ENCODE measurements at places on chromosomes 4 and X.

GRCh38 chrX:11100281-11101035 is 10.7 kb upstream of the HCCS start:
- no peak for DNase-seq

DNA sequence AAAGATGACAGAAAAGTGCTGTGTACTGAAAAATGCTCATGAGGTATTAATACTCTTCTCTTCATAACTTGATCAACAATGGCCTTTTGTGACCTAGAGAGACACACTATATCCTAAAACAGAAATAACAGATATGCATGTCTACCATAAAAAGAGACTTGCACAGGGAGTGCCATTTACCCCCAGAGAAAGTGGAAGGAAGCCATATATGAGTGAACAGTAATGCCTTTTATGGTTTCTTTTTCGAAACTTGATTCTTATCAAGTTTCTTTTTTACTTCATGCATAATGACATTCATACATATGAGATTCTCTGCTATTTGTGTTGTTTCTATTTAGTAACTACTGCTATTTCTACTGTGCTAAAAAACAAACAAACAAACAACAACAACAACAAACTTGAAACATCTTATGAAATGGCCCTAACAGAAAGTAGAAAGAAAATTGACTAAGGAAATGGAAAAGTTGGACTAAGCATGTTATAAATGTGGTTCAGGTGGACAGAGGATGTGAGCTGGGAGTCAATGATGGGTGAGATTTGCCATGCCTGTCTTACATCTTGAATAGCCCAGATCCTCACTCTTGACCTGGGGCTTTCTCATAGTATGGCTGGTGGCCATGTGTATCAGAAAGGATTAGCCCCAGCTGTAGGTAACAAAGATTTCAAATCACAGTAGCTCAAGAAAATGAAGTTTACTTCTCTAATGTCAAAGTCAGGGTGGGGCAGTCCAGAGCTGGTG is 43.8 kb downstream of the GEMIN8 start:
- no peak for DNase-seq

DNA sequence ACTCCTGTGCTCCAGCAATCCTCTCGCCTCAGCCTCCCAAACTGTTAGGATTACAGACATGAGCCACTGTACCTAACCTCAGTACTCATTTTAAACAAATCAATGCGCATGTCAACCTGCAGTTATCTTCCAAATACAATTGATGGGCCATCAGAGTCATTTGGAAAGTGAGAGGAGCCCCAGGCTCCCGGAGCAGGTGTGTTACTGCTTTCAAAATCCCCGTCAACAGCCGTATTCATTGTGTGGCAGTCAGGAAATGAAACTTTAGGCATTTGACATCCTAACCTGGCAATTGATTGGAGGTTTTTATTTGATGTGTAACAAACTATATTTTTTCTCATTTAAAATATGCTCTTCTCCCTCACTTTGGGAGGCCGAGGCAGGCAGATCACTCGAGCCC is 623.6 kb upstream of the TENM3 start:
- no peak for DNase-seq

GRCh38 chr4:47972181-47972580 is 44.3 kb downstream of the CNGA1 start:
- no peak for DNase-seq

GRCh38 chrX:8607326-8607725 is 124.6 kb downstream of the ANOS1 start:
- DNase-seq: no peak

- DNase-seq: no peak
Observed at GRCh38 chr4:118760493-118760892, 75.3 kb downstream of the METTL14 start.

- no peak for DNase-seq
Observed at GRCh38 chrX:148466292-148466691, 34.1 kb upstream of the AFF2 start.

DNA sequence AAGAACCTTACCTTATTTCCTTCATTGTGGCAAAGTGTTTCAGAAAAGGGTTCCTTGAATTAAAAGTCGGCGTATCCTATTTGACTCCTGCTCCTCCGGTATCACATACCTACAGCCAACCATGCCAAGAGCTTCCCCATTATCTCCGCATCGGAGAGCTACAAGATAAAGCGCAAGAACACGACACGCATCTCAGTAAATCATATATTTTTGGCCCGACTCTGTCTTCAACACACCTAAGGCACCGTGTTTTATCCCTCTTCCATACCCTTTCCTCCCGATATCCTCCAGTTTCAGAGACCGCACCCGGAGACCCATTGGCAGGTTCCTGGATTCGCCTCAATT is 497 bp upstream of the THAP9 start:
- DNase-seq: no peak

DNA sequence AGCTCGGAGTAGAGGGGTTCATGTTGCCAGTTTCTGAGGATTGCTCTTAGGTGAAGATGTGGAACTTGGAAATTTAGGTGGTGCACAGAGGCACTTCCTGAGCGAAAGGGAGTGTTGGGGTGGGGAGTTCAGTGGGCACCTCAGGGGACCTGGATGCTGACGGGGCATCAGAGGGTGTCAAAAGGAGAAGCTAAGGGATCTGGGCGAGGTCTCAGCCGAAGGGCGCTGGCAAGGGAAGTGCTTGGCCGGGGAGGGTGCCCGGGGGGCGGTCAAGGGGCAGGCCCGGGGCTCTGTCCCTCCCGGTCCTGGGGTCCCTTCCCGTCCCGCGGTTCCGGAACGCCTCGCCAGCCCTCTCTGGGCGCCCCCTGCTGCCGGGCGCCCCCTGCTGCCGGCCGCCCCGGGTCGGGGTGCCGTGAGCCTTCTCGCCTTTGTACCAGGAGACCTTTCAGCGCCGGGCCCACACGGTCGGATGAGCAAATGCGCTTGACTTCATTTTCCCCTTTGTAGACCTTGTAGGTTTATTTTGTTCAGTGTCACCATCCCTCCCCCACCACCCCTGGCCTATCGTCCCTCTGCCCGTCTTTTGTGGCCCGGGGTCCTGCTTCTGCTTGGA is 3.0 kb upstream of the PHOX2B start:
- DNase-seq: no peak
